ENCODE measurements at places on chromosomes 5 and 9.

- DNase-seq: no peak
These were observed 1.1 kb downstream of the SPEF2 start for GRCh38 chr5:35618781-35619180.

DNA sequence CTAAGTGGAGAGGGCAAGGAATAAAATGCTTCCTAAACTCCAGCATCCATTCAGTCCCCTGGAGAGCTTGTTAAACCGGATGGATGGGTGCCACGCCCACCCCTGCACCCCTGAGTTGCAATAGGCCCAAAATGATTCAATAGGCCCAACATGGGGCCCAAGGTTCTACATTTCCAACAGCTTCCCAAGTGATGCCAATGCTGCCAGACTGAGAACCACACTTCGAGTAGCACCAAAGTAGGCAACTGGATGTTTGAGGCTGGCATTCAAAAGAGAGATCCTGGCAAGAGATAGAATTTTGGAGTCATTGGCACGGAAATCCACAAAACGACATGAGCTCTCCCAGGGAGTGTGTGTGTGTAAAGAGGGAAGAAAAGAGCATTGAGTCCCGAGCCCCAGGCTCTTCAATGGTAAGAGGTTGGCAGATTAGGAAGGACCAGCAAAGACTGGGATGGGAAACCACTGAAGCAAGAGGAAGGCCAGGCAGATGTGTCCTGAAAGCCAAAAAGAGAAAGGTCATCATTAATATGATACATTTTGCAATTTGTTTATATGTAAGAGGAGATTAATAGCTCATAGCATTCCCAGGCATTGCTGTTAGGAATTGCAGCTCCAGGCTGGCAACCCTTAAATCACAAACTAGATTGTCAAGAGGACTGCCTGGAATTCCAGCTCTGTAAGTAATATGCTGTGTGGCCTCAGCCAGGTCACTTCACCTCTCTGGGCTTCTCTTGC, 130.6 kb downstream of the KCNIP1 start:
- DNase-seq: no peak

GRCh38 chr5:154573011-154573410, 95.0 kb upstream of the HAND1 start:
- DNase-seq: no peak

GRCh38 chr5:81303563-81303962, 2.2 kb downstream of the ZCCHC9 start:
- DNase-seq: peak; percentile 18
